Activated CD8-positive, alpha-beta T cell treated with anti-CD3 and anti-CD28 coated beads for 36 hours (primary cell): ENCODE measurements at places on chromosomes 3 and 15. TPM values are rescaled to one million over a fixed set of nuclear protein-coding genes. Genes with fewer than 3 reads are reported as not detected.

CYP8B1 gene
- total RNA-seq = not detected

TEX55 gene
- not detected for total RNA-seq

TUSC7 gene
- not detected for total RNA-seq

DNA sequence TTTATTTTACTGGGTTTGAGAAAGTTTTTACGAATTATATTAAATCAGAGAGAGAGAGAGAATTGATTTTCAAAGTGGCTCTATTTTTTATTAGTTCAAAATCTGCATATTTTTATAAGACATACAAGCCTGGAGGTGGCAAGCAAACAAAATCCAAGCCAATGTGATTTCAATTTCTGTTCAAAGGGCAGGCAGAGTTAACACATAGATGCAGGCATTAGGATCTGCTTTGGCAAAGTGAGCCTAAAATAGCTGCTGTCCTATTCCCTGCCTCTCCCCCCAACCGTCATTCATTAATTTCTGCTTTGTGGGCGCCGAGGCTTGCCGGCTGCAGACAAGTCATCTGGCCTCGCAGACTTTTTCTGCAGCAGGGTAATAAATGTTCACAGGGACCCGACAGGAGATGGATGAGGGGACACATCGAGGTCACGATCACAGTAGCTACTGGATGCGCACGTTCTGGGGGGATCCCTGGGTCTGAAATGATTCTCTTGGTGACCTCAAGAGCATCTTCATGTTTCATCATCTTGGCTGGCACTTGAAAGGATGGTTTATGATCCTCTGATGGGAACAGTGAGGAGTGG, 123.9 kb upstream of the SLC6A11 start:
- no peak overlapping the region for H3K4me3 ChIP-seq
- no peak for DNase-seq
- no peaks in the 10 kb centered on the region for H3K4me1 ChIP-seq
- no peaks in the 10 kb centered on the region for H3K36me3 ChIP-seq
- no peak overlapping the region for H3K27ac ChIP-seq

DNA sequence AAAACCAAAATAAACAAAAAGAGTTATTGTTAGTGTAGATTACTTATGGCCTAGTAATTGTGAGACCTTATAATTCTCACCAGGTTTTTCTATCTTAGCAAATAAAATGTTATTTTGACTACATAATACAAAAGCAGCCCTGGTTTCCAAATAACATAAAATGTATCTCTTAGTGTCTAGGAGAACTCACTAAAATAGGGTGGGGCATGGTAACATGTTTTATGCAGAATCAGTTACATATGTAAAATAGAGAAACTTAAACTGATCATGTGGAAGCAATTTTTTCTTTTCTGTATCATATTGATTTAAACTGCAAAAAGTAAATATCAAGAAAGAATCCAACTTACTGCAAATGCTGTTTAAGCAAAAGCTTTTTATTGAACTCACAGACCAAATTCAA, 431.1 kb upstream of the ALCAM start:
- H3K4me3 ChIP-seq = no peak overlapping the region
- peaks cover 1% of the 10 kb centered on the region for H3K27me3 ChIP-seq
- no peaks in the 10 kb centered on the region for H3K4me1 ChIP-seq
